ENCODE measurements at places on chromosomes 12 and 14.

DNA sequence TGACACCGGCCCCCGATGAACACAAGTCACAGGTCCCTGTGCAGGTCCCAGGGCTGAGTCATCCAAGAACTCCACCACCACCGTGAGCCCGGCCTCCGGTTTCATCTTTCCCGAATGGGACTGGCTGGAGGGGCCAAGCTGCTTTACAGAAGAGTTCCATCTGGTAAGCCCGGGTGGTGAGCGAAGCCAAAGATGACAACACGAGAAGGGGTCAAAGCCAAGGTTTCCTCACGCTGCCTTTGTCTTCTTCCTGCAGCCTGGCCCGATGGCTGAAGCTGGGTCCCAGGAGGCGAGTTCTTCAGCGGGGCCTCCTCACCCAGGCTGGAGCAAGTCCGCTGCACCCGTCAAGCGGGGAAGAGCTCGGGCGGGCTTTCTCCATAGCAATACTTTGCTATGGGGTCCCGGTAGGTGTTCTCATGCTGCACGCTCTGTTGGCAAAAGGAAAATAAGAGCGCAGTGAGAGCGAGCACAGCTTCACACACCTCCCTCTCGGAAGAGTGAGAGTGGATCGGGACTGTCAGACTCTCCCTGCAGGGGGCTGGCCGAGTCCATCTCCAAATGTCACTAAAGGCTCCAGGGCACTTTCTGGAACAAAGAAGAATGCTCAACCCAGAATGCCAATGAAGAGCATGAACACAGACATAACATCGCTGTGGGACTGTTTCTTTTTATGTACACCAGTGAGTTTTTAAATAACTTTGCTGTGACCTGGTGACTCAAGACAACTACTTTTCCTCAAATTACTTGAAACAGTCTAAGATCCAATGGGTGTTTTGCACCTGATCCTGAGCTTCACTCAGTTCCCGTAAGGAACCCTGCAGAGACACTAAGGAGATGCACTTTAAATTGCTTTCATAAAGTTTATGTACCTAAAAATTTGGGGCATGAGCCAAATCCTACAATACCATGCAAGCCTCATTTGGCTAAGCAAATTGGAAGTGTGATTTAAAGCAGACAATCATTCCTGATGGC is 20.1 kb downstream of the SPRING1 start:
- H3K27me3 ChIP-seq = no peaks in the 10 kb centered on the region
- DNase-seq = no peak
- H3K4me3 ChIP-seq = no peak overlapping the region
- H3K36me3 ChIP-seq = peaks cover 70% of the 10 kb centered on the region
- H3K4me1 ChIP-seq = no peaks in the 10 kb centered on the region

DNA sequence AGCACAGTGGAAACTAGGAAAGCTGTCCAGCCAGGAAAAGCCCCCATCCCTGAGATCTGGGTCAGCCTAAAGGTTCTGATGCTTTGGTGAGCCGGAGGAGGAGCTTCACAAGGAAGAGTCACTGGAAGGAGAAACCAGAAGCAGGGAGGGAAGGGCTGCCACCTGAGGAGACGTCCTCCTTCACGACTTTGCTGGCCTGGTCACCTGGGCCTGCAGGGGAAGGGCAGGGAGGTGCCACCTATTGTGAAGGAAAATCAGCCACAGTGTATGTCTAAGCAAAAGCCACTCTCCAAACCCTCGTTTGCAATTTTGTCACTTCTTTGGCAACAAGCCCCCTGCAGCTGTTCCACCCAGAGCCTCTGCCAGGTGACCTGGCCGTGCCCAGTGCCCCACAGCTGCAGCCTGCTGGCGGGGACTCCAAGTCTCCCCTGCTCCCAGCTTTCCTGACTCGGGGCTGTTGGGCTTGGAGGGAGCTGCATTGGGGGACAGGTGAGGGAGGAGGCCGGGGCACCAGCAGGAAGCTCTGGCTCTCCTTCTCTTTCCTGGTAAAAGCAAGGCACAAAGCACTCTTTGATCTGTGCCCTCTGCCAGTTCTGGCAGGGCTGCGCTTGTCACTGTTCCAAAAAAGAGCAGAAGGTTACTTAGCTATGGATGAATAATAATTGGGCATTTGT is 120.9 kb upstream of the BCL2L14 start:
- no peaks in the 10 kb centered on the region for H3K36me3 ChIP-seq
- no peak overlapping the region for H3K4me3 ChIP-seq
- no peaks in the 10 kb centered on the region for H3K27me3 ChIP-seq
- DNase-seq = no peak
- H3K4me1 ChIP-seq = no peaks in the 10 kb centered on the region
- H3K27ac ChIP-seq = no peak overlapping the region

GRCh38 chr14:50395448-50395847 is 1.2 kb downstream of the CDKL1 start:
- H3K36me3 ChIP-seq = no peaks in the 10 kb centered on the region
- H3K4me1 ChIP-seq = peaks cover 14% of the 10 kb centered on the region
- H3K4me3 ChIP-seq = peak overlapping the region; percentile 77
- no peak for DNase-seq
- no peaks in the 10 kb centered on the region for H3K27me3 ChIP-seq

GRCh38 chr14:41859336-41859735 is 252.7 kb downstream of the LRFN5 start:
- H3K27me3 ChIP-seq = no peaks in the 10 kb centered on the region
- no peak for DNase-seq
- no peaks in the 10 kb centered on the region for H3K4me1 ChIP-seq
- H3K27ac ChIP-seq = no peak overlapping the region
- no peaks in the 10 kb centered on the region for H3K36me3 ChIP-seq

- H3K4me3 ChIP-seq = no peak overlapping the region
- no peaks in the 10 kb centered on the region for H3K36me3 ChIP-seq
- no peaks in the 10 kb centered on the region for H3K4me1 ChIP-seq
- no peak overlapping the region for H3K27ac ChIP-seq
These were observed 671.0 kb downstream of the VRK1 start for GRCh38 chr14:97468220-97468619.

DNA sequence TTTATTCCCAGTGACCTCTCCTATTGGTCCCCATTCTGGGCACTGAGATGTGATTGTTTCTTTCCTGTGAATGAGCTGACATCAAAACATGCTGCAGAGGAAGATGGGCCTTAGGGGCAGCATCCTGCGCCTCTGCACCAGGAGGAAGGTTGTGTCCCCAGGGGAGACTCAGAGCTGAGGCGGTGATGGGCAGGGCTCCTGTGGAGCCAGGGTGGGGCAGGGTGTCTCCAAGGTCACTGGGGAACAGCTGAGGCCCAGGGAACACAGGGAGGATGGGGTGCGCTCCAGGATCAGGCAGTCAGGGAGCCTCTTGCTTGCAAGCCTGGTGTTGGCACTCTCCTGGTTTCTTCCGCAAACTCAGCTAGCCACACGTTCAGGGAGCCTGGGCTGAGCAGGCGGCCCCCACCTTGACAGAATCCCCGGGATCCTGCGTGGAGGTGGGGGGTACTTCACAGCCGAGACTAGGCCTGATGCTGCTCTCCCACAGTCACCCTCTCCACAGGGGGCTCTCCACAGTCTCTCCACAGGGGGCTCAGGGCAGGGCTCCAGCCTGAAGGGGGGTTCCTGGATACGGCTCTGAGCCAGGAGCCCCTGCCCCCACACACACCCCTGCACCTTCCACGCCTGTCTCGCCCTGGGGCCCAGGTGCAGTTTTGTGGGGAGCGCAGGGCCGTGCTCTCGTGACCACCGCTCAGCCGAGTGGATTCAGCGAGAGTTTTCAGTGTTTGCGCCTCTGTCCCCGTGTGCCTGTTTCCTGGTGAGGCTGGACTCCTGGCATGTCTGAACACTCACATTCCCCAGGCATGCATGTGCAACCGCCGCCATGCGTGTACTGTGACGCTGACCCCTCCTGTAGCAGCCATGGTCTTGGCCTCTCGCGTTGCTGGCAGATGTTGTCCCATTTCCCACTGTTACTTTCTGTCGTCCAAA is 264.7 kb downstream of the SEC23A start:
- no peak overlapping the region for H3K27ac ChIP-seq
- DNase-seq = no peak

GRCh38 chr14:45526715-45527549 is 273.9 kb upstream of the MIS18BP1 start:
- H3K27me3 ChIP-seq = no peaks in the 10 kb centered on the region
- H3K36me3 ChIP-seq = no peaks in the 10 kb centered on the region
- no peak overlapping the region for H3K4me3 ChIP-seq
- DNase-seq = no peak
- no peak overlapping the region for H3K27ac ChIP-seq

DNA sequence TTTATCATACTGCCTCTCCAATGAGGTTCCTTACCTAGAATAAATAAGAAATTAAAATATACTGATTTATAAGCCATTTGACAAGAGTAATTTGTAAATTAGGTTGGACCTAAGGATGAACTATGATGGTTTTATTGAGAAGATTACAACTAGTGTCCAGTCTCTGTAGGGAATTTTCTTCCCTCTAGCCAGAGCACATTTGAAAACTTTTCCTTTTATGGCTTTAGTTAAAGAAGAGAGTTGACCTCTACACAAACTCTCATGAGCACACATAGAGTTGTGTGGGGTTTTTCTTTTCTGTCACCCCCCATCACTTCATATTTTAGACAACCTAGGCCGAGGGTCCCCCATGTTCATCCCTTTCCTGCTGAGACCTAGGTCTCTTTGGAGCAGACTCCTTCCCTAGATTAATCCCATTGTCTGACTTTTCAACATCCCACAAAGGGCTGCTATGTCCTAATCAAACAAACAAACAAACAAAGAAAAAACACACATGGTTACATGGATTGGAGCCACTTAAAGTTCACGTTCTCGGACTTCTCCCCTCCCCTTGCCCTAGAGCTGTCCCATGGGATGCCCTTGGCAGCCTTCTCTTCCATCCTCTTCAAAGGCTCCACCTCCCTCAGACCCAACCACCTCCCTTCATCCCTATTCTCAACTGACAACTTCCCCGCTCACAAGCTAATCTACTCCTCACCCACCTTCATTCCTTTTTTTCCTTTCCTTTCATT is 40.7 kb downstream of the GPR135 start:
- H3K4me1 ChIP-seq = peaks cover 20% of the 10 kb centered on the region
- H3K27ac ChIP-seq = no peak overlapping the region
- no peaks in the 10 kb centered on the region for H3K36me3 ChIP-seq
- DNase-seq = no peak
- H3K27me3 ChIP-seq = no peaks in the 10 kb centered on the region

GRCh38 chr12:56114084-56114483 is 2.3 kb upstream of the RPL41 start:
- DNase-seq = no peak
- peaks cover 44% of the 10 kb centered on the region for H3K36me3 ChIP-seq
- H3K4me1 ChIP-seq = peaks cover 22% of the 10 kb centered on the region
- no peak overlapping the region for H3K27ac ChIP-seq

DNA sequence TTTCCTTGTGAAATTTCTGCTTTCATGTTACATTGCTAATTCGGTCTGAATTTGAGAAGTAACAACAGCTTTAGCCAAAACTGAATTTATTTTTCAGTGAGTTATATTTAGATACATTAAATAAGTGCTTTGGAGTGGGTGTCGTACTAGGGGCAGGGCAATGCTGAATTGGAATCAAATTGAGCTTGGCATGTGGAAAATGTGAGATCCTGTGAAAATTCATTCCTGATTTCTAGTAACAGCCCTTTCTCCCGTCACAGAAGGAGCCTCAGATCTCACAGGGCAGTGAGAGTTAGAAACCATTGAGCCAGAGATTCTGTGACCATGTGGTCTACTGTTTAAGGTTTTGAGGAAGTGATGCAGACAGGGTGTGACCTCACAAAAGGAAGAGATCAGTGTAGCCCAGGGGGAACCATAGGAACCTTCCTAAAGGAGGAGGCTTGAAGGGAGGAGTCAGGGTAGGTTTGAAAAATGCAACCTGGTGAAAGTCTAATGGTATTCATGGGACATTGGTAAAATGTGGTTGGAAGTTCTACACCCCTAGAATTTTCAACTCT is 1136.8 kb downstream of the AACS start:
- DNase-seq = no peak
- H3K4me3 ChIP-seq = no peak overlapping the region
- no peaks in the 10 kb centered on the region for H3K36me3 ChIP-seq
- H3K27ac ChIP-seq = no peak overlapping the region
- no peaks in the 10 kb centered on the region for H3K4me1 ChIP-seq

GRCh38 chr14:60647081-60647836 is 2.0 kb downstream of the SIX1 start:
- no peaks in the 10 kb centered on the region for H3K36me3 ChIP-seq
- H3K27ac ChIP-seq = no peak overlapping the region
- peak overlapping the region; percentile 68 for H3K4me3 ChIP-seq
- H3K27me3 ChIP-seq = peaks cover 100% of the 10 kb centered on the region
- DNase-seq = peak; percentile 35
- peaks cover 42% of the 10 kb centered on the region for H3K4me1 ChIP-seq

DNA sequence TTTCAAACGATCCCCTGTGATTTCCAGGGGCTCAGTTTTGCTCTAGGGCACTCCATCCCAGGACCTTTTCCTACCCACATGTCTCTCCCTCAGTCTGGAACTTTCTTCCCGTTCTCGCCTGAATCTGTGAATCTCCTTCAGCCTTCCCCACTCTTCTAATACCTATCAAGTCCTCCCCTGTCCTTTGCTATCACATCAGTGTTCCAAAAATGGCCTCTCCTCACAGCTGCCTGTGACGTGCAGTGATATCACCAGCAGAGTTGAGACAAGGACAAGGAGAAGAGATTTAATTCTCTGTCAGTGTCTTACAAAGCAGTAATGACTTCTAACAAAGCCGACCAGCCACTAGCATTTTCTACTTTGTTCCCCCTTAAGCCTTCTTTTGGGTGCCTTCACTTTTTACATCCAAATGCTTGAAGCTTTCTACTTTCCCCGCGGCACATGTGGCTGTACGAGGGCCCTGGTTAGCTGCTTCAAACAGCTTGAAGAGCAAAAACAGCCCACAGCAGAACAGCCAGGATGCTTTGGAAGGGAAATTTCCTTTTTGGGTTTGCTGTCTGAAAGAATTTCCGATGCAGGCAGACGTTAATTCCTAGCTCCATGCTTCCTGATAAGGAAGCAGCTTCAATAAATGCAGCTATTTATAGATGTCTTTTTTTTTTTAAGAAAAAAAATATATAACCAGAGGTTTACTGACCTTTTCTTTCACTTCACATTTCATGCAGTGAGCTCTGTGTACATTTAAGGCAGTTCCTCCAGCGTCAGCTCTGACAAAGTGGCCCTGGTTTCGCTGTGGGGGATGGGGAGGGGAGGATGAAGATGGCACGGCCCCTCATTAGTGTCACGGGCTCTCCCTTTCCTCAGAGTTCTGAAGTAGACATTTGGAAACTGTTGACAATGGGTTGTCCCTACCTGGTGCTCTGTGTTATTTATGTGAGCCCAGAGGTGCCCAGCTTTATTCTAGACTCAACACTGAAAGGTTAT is 109.3 kb downstream of the ETV6 start:
- H3K36me3 ChIP-seq = peaks cover 19% of the 10 kb centered on the region
- H3K27me3 ChIP-seq = no peaks in the 10 kb centered on the region
- peak; percentile 76 for DNase-seq
- H3K27ac ChIP-seq = peak overlapping the region; percentile 90
- H3K4me3 ChIP-seq = no peak overlapping the region

Data from CD14-positive monocyte (primary cell).